ENCODE measurements at places on chromosomes 6 and 20.

DNA sequence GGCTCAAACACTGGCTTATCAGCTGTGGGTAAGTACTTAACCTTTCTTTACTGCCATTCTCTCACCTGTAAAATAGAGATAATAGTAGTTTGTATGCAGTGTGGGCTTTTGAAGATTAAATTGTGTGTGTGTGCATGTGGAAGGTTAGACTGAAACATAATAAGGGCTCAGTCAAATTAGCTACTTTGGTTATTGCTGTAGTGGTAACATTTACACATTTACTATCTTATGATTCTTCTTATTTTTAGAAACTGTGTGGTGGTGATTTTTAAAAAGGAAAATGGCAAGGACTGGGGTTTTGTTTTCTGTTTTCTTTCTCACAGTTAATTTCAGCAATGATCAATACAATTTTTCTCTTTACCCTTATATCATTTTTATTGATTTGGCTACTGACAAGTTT lies 206.9 kb downstream of the NKAIN2 start:
- no peak for DNase-seq

GRCh38 chr20:31990641-31991338 lies 19.4 kb upstream of the CCM2L start:
- DNase-seq: no peak

GRCh38 chr20:20567712-20568111 lies 144.7 kb downstream of the RALGAPA2 start:
- no peak for DNase-seq

GRCh38 chr6:11428371-11428770 lies 109.2 kb upstream of the TMEM170B start:
- no peak for DNase-seq

- DNase-seq: no peak
These were observed 28.5 kb downstream of the GMDS start for GRCh38 chr6:2216794-2217383.

GRCh38 chr6:168515376-168515775 lies 74.4 kb downstream of the SMOC2 start:
- no peak for DNase-seq

GRCh38 chr20:50673146-50673465 lies 18.2 kb downstream of the RIPOR3 start:
- no peak for DNase-seq

GRCh38 chr6:161094955-161095354 lies 103.4 kb downstream of the MAP3K4 start:
- DNase-seq: no peak

DNA sequence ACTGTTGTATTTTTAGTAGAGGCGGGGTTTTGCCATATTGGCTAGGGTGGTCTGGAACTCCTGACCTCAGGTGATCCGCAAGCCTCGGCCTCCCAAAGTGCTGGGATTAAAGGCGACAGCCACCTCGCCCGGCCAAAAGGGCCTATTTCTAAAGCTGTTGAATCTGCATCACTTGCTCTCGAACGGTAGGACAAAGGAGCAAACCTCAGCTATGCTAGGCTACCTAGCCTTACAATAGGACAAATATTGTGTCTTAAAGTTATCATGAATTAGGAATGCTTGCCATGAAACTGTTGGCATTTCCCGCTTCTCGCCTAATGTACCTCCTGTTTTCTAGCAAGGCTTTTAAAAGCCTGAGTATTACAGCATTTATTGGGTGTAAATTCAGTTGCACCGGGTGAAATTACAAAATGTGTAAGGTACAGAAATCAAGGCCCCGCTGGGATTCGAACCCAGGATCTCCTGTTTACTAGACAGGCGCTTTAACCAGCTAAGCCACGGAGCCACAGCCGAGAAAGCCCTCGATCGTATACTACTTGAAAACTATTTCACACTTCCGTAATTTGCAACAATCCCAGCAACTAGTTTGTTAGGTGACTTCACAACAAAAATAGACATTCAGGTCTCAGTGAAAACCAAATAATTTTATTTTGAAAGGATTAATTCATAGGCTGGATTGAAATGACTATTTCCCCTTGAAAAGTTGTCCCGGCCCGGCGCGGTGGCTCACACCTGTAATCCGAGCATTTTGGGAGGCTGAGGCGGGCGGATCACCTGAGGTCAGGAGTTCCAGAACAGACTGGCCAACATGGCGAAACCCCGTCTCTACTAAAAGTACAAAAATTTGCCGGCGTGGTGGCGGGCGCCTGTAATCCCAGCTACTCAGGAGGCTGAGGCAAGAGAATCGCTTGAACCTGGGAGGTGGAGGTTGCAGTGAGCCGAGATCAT lies 211.6 kb upstream of the ZNF184 start:
- peak; percentile 38 for DNase-seq

GRCh38 chr6:126063512-126064146 lies 77.3 kb downstream of the TRMT11 start:
- DNase-seq: no peak

DNA sequence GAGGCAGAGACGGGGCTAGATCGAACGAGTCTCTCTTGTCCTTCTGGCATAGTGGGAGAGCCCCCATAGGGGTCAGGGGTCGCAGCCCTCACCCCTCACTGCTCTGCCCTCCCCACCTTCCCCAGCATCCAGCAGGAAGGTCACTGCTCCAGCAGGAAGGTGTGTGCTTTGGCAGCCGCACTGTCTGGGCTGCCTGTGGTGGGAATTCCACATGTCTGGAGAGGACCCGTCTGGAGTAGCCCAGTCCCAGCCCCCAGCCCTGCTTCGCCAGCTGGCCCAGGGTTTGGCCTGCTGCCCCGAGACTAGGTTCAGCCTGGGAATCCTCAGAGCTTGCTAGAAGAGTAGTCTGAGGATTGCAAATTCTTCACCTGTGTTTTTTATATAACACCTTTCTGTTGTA lies 2.5 kb upstream of the R3HDML start:
- DNase-seq: no peak

GRCh38 chr6:40322336-40322735 lies 264.8 kb downstream of the LRFN2 start:
- DNase-seq: no peak

GRCh38 chr6:105757512-105758200 lies 328.5 kb upstream of the PRDM1 start:
- no peak for DNase-seq

DNA sequence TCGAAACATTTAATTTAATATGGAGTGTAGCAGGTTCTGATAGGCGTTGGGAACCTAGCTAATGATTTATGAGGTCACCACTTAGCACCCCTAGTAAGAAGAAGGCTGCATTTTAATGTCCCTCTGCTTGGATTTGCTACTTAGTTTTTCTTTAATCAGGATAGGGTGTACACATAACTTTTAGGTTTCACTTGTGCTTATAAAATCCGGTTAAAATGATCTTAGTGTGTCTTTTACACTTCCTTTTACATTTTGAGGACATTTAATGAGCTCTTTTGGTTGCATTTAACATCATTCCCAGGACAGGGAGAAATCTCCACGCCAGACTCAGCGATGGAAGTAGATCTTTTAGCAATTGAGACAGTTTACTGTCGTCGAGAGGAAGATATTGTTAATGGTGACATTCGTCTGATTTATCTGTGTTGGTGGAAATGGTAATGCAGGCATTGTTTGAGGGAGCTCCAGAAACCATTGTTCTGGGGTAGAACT lies 5.6 kb downstream of the TFAP2A start:
- no peak for DNase-seq

- no peak for DNase-seq
These were observed 110.3 kb downstream of the SLC35F1 start for GRCh38 chr6:118017301-118017848.

- no peak for DNase-seq
These were observed 63.0 kb upstream of the CD2AP start for GRCh38 chr6:47414423-47415167.

DNA sequence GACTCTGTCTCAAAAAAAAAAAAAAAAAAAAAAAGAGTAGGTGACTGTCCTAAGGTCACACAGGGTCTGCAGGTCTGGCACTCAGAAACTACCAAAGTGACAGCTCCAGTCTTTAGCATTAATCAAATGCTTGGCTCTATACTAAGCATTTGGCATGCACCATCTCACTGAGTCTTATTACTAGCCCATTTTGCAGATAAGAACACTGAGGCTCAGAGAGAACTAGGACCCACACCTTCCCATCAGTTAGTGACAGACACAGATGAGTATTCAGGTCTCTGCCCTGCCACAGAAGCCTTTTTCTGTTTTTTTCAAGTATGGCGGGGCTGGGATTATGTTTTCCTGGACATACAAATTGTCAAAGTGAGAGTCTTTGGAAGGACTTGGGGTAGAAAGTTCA lies 23.1 kb upstream of the VSTM2L start:
- DNase-seq: no peak

GRCh38 chr6:52558266-52559000 lies 18.4 kb downstream of the TRAM2 start:
- DNase-seq: no peak
